ENCODE measurements at places on chromosomes 2 and 18. TPM values are rescaled to one million over a fixed set of nuclear protein-coding genes. Genes with fewer than 3 reads are reported as not detected.

The CCNYL1 gene
- 15.9 TPM for total RNA-seq

The LYPD6B gene
- total RNA-seq = 18.6 TPM

The IL36A gene
- not detected for total RNA-seq

The SERPINB7 gene
- total RNA-seq = 19.6 TPM

The CHPF gene
- 116 TPM for total RNA-seq

The CAVIN2 gene
- 1.9 TPM for total RNA-seq

The COLEC11 gene
- not detected for total RNA-seq

The ALPI gene
- total RNA-seq = not detected

The SRD5A2 gene
- total RNA-seq = 11.4 TPM

The FAM237A gene
- not detected for total RNA-seq

The GALNT5 gene
- total RNA-seq = 48.7 TPM

The NAT8 gene
- not detected for total RNA-seq

The PIKFYVE gene
- total RNA-seq = 42.3 TPM

The ABCG8 gene
- not detected for total RNA-seq

The POTEC gene
- total RNA-seq = not detected

The TMEM17 gene
- 2.1 TPM for total RNA-seq

The TUBA4B gene
- not detected for total RNA-seq

The DUSP19 gene
- 2.4 TPM for total RNA-seq

The MBP gene
- total RNA-seq = 13.2 TPM

The SLC35F5 gene
- total RNA-seq = 169 TPM

The NEB gene
- total RNA-seq = 0.16 TPM

The SLC19A3 gene
- total RNA-seq = not detected

The TPRKB gene
- total RNA-seq = 18.0 TPM

The IL36B gene
- not detected for total RNA-seq

The RAD51AP2 gene
- total RNA-seq = not detected

The TEKT4 gene
- not detected for total RNA-seq

The IL18R1 gene
- 1.3 TPM for total RNA-seq
